CD8-positive, alpha-beta memory T cell (primary cell): ENCODE measurements at places on chromosomes 16 and 17. TPM values are rescaled to one million over a fixed set of nuclear protein-coding genes. Genes with fewer than 3 reads are reported as not detected.

GRCh38 chr17:81885869-81886548 is 5.4 kb downstream of the ALYREF start:
- H3K4me3 ChIP-seq = no peak overlapping the region
- DNase-seq = no peak
- peaks cover 46% of the 10 kb centered on the region for H3K36me3 ChIP-seq

GRCh38 chr16:12920739-12921138 is 19.3 kb downstream of the SHISA9 start:
- no peak overlapping the region for H3K4me3 ChIP-seq
- H3K4me1 ChIP-seq = no peaks in the 10 kb centered on the region
- H3K27me3 ChIP-seq = no peaks in the 10 kb centered on the region
- no peaks in the 10 kb centered on the region for H3K36me3 ChIP-seq
- no peak overlapping the region for H3K27ac ChIP-seq

GRCh38 chr17:38426441-38426840 is 1.8 kb upstream of the ARHGAP23 start:
- no peak for DNase-seq
- H3K36me3 ChIP-seq = no peaks in the 10 kb centered on the region
- peaks cover 11% of the 10 kb centered on the region for H3K27me3 ChIP-seq
- H3K4me3 ChIP-seq = no peak overlapping the region
- H3K27ac ChIP-seq = no peak overlapping the region

DNA sequence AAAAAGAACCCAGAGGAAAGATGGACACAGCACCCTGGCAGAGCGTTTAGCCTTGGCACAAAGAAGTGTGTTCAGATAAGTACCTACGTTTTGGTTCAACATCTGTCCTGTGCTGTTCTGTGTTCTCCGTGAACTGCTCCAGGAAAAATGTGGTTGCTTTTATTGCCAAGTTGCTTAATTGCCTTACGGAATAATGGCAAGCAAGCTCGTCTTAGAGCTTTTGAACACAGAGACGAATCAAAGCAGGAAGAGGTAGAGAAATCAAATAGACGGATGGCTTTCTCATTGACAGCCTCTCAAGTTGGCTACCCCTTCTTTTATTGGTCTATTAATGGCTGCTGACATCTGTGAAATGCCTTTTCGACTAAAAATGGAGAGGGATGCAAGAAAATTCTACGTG is 911.1 kb upstream of the EEF2KMT start:
- H3K36me3 ChIP-seq = no peaks in the 10 kb centered on the region
- H3K27ac ChIP-seq = no peak overlapping the region
- H3K4me3 ChIP-seq = no peak overlapping the region

DNA sequence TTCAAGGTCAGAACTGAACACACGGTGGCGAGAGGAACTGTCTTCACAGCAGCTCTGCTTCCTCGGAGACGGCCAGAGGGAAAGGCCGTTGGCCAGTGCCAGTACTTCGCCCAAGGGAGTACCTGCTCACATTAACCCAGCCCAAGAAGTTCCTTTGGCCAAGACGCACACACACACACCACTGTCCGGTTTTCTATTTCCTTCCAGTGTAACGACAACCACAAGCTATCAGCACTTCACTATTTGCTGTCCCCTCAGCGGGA is 744 bp upstream of the GGNBP2 start:
- no peak for DNase-seq
- H3K4me1 ChIP-seq = peaks cover 32% of the 10 kb centered on the region
- peak overlapping the region; percentile 88 for H3K4me3 ChIP-seq
- no peaks in the 10 kb centered on the region for H3K36me3 ChIP-seq

DNA sequence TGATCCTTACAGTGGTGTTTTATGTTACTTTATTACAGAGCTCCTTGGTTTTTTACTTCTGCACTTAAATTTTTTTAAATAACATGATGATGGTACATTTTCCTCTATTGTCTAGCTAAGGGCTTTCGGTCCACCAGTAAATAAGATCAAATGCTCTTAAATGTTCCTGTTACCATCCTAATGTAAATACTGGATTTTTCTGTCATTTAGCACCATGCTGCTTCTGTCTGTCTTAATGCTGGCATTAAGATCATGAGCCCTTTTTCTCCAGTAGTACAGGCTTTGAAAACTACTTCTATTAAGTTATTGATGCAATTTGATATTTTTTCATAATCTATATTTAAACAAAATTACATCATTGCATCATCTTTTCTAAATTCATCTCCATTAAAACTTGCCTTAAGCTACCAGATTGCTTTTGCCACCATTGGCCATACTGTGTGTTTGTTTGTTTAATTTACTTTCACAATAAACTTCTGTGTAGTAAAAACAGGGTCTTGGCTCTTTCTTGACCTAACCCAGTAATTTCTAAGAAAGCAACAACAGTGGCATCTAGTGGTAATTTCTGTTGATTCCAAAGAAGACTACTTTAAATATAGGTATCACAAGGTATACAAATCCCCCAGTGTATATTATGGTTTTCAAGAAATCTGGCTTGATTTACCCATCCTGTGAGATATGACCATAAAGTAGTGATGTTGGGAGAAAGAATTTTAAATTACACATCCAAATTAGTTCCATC is 9.0 kb upstream of the PHAF1 start:
- H3K27me3 ChIP-seq = no peaks in the 10 kb centered on the region
- DNase-seq = no peak
- H3K4me3 ChIP-seq = no peak overlapping the region
- no peaks in the 10 kb centered on the region for H3K4me1 ChIP-seq

DNA sequence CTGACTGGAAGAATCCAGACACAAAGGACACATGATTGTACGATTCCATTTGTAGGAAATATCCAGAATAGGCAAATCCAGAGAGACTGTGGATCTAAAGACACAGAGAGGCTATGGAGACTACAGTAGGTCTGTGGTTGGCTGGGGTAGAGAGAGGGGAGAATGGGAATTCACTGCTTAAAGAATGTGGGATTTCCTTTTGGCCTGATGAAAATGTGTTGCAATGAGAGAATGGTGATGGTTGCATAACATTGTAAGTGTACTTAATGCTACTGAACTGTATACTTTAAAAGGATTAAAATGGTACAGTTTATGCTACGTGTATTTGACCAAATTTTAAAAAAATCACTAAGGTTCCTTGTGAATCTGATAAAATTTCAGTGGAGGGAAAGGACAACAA is 62.1 kb downstream of the GPRC5B start:
- no peak overlapping the region for H3K27ac ChIP-seq
- no peaks in the 10 kb centered on the region for H3K4me1 ChIP-seq
- no peaks in the 10 kb centered on the region for H3K36me3 ChIP-seq
- no peak for DNase-seq

Gene HOXB4
- 3.7 TPM for total RNA-seq

Gene KREMEN2
- not detected for total RNA-seq

Gene GJD3
- total RNA-seq = 0.24 TPM

Gene C16orf96
- 0.11 TPM for total RNA-seq

Gene SCARF1
- 0.94 TPM for total RNA-seq

Gene KRTAP3-1
- not detected for total RNA-seq
